Stimulated activated CD4-positive, alpha-beta T cell treated with anti-CD3 and anti-CD28 coated beads, Interleukin-4, amount 100 ng/mL, for 4 hours (primary cell): ENCODE measurements at places on chromosomes 6 and 20.
A peak's percentile ranks its signal among the peaks of the same experiment; 100 is the strongest.

GRCh38 chr6:106729841-106730240 is 100.5 kb downstream of the QRSL1 start:
- no peak for DNase-seq

GRCh38 chr20:41356951-41357350 is 9.7 kb downstream of the EMILIN3 start:
- DNase-seq: no peak

DNA sequence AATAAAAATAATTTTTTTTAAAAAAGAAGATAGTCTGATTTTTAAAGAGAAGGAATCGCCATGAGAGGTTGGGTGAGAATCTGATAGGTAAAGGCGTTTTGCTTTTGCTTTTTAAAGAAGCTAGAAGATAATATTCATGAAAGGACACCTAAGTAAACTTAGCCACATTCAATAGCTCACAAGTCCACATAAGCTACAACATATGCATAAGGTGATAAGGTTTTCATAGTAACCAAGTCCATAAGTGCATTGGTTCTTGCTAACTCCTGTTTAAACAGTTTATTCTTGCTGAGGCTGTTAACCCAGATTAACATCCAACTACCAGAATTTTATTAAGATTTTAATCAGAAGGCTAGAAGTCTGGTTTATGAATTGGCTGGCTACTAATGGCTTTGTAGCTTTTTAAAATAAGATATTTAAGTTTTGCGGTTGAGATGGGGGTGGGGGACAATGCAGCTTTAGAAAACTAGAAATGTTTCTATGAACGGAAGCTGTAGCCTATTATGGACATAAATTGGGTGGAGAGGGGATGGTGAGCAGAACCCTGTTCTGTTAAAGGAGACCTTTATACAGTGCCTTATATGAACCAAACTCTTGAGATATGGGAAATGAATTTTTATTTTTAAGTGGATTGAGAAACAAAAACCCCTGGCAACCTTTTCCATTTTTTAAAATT is 235.1 kb downstream of the ZFAND3 start:
- DNase-seq: no peak

DNA sequence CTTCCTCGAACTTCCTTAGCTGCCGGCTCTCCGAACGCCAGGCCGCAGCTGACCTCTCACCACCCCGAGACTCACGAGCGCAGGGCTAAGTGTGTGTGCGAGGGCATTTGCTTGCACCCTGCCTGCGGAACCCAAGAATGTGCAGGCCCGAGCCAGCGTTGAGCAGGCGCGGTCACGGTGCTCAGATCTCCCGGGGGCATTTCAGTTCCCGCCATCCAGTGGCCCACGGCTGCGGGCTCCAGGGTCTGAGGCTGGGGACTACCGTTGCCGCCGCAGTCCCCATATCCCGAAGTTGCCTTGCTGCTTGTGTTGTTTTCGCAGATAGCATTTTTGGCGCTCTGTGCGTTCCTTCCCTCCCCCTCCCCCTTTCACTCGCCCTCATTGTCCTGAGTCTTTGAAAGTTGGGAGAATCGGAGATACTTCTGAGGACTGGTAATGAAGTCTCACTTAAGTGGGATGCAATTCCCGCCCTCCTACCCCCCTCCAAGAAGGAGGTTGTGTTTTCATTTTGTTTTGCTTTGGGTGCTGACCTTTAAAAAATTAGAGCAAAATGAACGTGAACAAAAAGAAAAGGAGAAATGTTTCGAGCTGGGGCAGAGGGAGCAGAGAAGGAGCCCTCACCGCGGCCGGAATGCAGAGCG is 1.7 kb downstream of the NR2E1 start:
- DNase-seq: no peak

- no peak for DNase-seq
Measured at GRCh38 chr6:113651120-113651519, 206.0 kb upstream of the MARCKS start.

- DNase-seq: no peak
Measured at GRCh38 chr6:113050010-113050858, 703.1 kb downstream of the RFPL4B start.

GRCh38 chr6:75368864-75369402 is 84.3 kb upstream of the TMEM30A start:
- DNase-seq: no peak

GRCh38 chr6:44478591-44479254 is 91.2 kb downstream of the CDC5L start:
- DNase-seq: no peak

GRCh38 chr6:105896052-105896820 is 189.9 kb upstream of the PRDM1 start:
- no peak for DNase-seq

DNA sequence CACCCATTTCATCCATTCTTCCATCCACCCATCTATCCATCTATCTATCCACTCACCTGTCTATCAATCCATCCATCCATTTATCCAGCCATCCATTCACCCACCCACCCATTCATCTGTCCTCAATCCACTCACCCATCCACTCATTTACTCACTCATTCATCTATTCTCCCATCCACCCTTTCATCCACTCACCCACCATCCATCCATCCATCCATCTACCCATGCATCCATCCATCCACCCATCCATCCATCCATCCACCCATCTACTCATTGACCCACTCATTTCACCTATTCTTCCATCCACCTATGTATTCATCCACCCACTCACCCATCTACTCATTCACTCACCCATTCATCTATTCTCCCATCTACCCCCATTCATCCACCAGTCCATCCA is 24.2 kb upstream of the PTGIS start:
- DNase-seq: no peak

- no peak for DNase-seq
Measured at GRCh38 chr6:1709234-1709641, 99.5 kb downstream of the FOXC1 start.

GRCh38 chr6:21414065-21414464 is 179.5 kb upstream of the SOX4 start:
- DNase-seq: no peak

DNA sequence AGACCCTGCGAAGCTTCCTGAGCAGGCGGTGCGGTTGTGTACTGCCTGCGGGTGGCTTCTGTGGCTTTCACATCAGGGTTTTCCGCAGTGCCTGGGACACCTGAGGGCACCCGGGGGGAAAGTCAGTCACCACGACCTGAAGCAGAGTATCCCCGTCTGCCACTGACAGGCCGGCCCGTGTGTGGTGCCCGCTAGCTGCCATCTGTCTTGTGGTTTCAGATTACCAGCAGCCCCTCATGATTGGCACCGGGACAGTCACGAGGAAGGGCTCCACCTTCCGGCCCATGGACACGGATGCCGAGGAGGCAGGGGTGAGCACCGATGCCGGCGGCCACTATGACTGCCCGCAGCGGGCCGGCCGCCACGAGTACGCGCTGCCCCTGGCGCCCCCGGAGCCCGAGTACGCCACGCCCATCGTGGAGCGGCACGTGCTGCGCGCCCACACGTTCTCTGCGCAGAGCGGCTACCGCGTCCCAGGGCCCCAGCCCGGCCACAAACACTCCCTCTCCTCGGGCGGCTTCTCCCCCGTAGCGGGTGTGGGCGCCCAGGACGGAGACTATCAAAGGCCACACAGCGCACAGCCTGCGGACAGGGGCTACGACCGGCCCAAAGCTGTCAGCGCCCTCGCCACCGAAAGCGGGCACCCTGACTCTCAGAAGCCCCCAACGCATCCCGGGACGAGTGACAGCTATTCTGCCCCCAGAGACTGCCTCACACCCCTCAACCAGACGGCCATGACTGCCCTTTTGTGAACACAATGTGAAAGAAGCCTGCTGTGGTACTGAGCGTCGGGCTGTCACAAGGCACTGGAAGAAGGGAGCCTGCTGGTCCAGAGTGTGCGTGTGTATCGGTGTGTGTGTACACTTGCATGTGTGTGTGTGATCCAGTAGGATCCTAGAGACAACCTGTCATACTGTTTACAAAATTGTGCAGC is 54.4 kb downstream of the GOPC start:
- DNase-seq: peak; percentile 27

- DNase-seq: no peak
Measured at GRCh38 chr20:25368976-25369375, 21.7 kb downstream of the ABHD12 start.

DNA sequence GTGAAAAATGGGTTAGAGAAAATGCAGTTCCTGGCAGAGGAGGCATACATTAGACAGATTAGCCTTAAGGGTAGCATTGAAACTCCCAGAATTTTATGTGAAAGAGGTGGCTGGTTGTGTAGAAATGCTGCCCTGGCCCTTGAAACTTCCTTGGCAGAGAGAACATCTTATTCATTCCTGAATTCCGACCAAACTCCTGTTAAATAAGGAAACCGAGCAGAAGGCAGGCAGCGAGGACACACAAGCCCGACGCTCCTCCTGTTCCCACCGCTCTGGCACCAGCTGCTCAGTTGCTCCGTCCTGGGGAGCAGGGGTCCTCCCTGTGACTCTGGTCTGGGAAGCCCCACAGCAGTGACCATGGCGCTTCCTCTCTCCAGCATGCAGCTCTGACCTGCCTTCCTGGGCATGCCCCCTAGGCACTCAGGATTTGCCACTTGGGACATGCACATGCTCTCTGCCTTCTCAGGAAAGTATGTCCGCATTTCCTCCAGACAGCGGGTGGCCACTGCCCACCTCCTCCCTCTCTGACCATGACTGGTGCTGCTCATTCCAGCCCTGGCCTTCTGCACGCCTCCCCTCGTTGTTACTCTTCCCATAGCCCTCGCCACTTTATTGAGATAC is 35.2 kb upstream of the CLDN20 start:
- no peak for DNase-seq

- DNase-seq: no peak
Measured at GRCh38 chr6:160071805-160072690, 49.6 kb upstream of the SLC22A1 start.

DNA sequence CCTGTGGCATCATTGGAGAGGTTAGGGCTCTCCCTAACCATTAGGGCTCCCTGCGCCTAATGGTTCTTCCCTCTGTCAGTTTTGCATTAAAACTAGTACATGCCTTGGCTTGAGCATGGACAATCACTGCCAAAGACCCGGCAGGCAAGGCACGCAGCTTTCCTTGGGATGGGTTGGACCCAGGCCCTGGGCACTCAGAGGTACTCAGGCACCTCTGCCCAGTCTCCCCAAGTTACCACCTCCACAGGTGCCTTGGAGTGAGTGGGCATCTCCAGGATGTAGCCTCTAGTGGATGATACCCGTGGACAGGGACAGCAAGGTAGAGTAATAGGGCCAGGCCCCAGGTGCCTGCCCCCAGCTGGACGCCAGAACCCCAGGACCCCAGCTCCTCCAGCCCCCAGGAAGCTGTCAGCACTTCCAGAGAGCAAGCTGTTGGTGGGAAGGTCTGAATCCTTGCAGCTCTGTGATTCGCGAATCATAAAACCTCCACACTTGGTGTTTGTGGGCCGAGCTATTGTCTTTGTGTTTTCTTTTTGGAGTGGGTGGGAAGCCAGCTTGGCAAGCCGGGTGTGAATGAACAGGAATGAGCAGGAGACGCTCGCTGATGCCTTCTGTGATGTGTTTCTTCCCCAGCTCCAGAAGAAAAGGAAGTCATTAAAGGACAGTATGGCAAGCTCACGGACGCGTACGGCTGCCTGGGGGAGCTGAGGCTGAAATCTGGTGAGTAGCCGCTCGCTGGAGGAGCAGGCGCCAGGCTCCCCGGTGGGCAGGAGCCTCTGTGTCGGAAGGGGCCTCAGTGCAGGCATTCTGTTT is 35.1 kb downstream of the SYNJ2 start:
- DNase-seq: no peak

DNA sequence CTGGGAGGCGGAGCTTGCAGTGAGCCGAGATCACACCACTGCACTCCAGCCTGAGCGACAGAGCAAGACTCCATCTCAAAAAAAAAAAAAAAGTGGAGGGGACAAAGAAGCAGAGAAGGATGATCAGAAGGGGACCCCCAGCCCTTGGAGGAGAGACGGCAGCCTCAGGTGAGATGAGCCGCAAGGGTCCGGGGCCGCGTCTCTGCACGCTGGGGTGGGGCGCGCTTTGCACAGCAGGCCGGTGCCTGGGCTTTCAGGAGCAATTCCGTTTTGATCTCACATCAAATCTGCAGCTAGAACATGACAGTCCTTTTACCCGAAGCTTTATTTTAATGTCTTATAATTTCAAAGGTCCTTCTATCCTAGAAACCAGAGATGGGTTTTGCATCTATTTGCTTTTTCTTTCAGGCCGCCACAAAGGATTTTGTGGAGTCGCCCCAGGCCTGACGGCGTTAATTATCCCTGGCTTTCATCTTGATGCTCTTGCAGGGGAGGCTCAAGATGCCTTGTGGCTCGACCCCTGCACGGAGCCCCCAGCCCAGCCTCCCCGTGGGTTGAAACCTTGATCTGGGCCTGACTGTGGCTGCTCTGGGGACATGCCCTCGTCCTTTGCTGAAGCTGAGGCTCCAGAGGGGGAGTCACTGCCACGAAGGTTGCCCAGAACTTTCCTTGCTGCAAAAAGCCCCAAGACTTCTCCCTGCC is 17.3 kb downstream of the HRH3 start:
- no peak for DNase-seq

DNA sequence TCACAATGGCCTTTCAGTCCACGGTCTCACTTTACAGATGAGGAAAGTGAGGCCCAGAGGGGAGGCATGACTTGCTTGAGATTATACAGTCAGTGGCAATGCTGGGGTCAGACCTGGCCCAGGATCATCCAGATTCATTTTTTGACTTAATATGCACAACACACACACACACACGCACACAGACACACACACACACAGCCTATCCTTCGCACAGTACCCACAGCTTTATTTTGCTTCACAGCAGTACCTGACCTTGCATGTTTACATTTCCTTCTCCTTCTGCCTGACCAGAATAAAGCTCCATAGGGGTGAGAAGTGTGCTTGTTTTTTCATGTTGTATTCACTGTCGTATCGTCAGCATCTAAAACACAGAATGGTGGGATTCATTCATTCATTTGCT is 79.8 kb downstream of the VEGFA start:
- no peak for DNase-seq

- no peak for DNase-seq
Measured at GRCh38 chr6:3592371-3592941, 135.6 kb upstream of the SLC22A23 start.

DNA sequence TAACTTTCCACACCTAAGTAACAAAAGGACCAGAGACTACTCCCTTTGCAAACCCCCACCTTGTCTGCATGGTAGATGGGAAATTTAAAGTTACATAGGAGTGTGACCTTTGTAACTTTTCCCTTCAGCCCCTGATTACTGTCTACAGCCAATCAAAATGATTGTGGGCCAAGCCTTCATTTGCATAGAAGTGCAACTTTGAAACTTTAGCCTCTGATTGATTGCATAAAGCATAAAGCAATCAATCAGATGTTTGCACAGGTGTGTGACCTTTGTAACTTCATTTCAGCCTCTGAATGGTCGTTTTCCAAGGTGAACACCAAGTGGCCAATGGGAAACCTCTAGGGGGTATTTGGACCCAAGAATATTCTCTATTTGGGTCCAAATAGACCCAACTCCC is 46.1 kb downstream of the PRKN start:
- no peak for DNase-seq

DNA sequence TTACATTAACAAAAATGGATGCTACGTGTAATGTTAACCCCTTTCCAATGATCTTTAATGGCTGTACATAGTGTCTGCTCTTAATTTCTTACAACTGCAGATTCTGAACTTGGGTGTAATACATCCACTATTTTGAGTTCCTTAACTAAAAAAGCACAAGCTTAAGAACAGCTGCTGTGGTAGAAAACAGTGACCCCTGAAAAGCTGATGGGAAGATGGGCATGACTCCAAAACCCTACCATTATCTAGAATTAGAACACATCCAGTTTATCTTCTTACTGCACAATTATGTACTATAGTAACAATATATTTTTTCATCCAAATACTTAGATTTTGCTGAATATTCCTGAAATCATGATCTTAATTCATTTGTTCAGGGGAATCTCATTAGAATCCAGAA is 49.3 kb downstream of the LYRM4 start:
- DNase-seq: no peak
